Activated T-cell treated with anti-CD3 and anti-CD28 coated beads, Interleukin-2, amount 50 U/mL, for 4 hours (primary cell): ENCODE measurements at places on chromosomes 4 and X.

GRCh38 chr4:3334316-3334715 lies 41.5 kb downstream of the RGS12 start:
- no peak for DNase-seq

GRCh38 chr4:1466034-1466862 lies 60.0 kb upstream of the NKX1-1 start:
- DNase-seq: no peak

- DNase-seq: no peak
Observed at GRCh38 chr4:120304801-120305200, 238.2 kb upstream of the MAD2L1 start.

GRCh38 chrX:111040377-111041017 lies 55.5 kb upstream of the PAK3 start:
- DNase-seq: no peak

GRCh38 chr4:146098978-146099377 lies 76.5 kb upstream of the LSM6 start:
- no peak for DNase-seq

- DNase-seq: no peak
Observed at GRCh38 chrX:100379388-100379986, 30.6 kb downstream of the PCDH19 start.

GRCh38 chrX:15854080-15854655 lies 445 bp downstream of the AP1S2 start:
- DNase-seq: peak; percentile 40

DNA sequence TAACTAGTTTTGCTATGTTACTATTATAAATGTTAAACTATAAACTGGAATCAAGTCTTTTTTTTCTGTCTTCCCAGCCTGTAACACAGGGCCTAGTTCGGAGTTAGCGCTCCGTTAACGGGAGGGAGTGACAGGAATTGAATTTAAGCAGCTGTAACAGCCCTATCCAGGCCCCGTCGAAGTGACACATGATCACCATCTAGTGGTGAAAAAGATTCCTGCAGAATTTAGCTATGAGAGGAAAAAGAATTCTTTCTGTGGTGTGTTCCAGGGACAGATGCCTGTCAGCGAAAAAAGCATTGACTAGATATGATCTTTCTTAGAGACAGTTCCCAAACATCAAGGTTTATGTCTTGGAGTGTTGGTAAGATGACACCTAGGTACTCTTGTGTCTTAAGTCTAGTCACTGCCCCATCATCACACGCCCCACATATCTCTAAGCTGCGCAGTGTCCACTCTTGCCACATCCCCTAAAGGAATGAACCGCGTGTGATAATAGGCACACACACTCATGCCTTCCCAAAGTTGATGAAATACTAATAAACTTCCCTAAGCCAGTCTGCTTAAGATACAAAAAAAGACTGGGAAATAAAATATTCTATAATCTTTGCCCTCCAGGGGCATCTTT lies 2.1 kb downstream of the GAB3 start:
- peak; percentile 34 for DNase-seq

GRCh38 chr4:81722290-81722851 lies 250.7 kb upstream of the RASGEF1B start:
- DNase-seq: no peak
